ENCODE measurements at places on chromosomes 11 and 22.

DNA sequence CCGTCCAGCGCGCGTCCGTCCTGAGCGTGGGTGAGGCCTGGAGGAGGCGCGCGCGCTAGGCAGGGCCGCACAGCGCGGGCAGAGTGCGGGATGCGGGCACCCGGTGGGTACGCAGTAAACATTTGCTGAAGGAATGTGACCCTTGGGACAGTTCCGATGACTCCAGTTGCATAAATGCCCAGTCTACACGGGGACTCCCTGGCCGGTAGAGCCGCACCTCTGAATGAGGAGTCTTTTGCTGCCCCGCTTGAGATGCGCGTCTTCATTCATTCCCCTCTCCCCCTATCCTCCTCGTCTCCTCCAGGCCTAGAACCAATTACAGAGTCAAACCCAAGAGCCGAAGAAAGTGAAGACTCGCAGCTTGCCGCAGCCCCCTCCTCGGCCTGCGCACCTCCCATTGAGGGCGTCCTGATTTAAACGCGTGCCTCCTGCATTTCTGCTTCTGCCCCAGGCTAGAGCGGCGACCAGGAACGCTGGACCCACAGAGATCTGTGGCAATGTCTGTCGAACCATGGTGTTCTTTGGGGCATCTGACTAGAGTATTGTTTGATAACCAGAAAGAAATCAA, 729 bp upstream of the CHKB start:
- no peak for DNase-seq

DNA sequence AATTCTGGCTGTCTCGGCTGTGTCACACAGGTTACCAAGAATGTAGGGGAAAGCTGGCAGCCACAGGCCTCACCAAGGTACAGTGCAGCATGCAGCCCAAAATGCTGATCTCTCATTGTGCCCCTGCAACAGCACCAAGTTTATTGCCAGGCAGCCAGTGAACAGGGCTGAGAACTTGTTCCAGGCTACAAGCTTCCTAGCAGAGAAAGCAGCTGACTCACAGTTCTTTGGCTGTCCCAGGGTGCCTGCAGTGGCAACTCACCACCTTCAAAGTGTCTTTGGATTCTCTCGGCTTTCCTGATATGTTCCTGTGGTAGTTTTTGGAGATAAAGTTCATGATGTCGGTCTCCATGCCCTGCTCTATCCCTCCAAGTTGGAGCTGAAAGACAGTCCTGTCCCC, 719.1 kb upstream of the ANO3 start:
- DNase-seq = peak; percentile 8

GRCh38 chr11:124898711-124899110, 1.0 kb upstream of the ROBO4 start:
- DNase-seq = peak; percentile 78

DNA sequence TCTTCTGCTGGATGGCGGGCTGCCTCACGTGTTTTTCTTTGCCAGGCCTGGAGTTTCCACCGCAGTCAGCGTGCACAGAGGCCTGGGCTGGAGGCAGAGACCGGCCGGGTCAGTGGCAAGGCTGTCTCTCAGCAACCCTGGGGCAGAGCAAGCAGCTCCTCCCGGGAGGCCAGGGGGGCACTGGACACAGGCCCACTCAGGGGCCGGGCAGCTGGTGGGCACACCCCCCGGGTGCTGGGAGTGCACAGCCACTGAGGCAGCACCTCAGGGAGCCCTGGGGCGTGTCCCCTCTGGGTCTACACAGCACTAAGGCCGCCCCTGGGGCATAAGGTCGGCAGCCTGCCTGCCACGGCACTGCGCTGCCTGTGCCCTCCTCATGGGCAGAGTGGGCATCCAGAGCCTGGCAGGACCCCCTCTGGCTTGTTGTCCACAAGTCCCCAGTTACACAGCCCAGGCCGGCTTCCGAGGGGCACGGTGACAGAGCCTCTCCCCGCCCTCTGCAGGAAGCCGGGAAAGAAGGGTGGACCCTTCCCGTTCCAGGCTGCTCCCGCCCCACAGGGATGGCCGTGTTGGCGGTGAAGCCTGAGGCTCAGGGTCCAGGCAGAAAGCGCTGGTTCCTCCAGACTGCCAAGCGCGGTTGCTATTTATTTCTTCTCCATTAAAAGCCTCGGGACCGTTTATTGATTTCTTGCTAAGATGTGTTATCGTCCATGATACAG, 18.5 kb upstream of the TH start:
- no peak for DNase-seq

GRCh38 chr22:26432619-26433311, 3.7 kb downstream of the ASPHD2 start:
- DNase-seq = no peak

DNA sequence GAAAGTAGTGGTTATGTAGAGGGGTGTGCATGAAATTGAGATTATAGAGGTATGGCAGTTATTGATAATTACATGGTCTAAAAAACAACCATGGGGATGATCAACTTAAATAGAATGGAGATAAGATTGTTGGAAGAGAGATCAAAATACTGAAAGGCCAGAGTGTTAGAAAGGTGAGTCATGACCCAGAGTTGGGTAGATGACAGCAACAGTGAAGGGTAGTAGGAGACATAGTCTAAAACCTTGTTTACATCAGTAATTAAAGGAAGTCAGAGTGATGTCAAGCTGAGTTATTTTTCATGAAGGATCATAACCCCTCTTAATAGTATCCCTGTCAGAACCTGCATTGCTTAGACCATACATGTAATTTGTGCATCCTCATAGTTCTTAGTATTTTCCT, 110.9 kb downstream of the ELP4 start:
- peak; percentile 15 for DNase-seq

DNA sequence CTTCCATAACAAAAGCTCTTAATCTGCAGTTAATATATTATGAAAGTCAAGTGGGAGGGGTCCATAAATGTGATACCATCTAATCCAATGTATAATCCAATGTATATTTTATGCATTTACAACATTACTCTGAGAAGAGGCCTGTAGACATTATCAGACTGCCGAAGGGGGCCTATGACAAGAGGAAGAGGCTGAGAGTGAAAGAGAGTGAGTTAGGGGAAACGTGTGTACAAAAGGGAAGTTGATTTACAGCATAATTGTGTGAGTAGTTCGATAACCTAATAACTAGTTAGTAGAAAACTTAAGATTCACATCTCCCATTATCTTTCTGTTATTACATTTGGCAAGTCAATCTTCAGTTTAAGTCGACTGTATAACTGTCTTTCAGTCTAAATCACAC, 86.6 kb downstream of the DDX10 start:
- no peak for DNase-seq

- no peak for DNase-seq
Measured at GRCh38 chr11:111285189-111286091, 12.9 kb upstream of the POU2AF3 start.

GRCh38 chr11:29159552-29160465, 857.0 kb downstream of the KCNA4 start:
- DNase-seq = peak; percentile 85

DNA sequence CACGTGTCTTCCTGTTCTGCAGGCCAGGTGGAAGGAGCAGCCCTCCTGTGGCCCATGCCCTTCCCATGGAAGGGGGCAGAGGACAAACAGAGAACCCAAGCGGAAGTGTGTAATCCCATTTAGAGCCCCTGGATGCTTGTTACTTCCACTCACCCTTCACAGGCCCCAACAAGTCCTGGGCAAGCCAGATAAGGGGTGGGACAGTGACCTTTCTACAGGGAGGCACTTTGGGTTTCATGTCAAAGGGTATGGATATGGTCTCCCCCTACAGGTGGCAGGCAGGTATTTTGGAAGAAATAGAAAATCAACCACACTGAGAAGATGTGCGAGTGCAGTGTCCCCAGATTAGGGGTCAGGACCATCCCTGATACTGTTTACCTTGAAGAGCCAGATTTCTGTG, 11.4 kb downstream of the MPEG1 start:
- no peak for DNase-seq

- peak; percentile 79 for DNase-seq
Measured at GRCh38 chr22:39277142-39277607, 32.4 kb upstream of the PDGFB start.

DNA sequence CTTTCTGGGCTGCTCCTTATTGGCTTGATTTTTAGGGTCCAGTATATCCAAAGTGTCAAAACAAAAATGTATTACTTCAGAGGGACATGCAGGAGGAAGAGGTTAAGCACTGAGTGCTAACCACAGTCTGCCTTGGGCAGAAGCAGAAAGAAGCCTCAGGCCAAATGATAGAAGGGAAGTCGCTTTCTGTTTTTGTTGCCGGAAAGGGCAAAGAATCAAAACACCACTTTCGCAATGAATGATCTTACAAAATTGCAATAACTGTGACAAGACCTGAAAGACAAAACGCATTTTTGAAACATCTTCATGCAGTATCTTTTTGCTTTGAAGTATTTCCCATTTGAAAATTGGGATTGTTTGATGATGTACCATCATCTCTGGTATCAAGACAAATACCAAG, 70.1 kb upstream of the PICALM start:
- peak; percentile 69 for DNase-seq

DNA sequence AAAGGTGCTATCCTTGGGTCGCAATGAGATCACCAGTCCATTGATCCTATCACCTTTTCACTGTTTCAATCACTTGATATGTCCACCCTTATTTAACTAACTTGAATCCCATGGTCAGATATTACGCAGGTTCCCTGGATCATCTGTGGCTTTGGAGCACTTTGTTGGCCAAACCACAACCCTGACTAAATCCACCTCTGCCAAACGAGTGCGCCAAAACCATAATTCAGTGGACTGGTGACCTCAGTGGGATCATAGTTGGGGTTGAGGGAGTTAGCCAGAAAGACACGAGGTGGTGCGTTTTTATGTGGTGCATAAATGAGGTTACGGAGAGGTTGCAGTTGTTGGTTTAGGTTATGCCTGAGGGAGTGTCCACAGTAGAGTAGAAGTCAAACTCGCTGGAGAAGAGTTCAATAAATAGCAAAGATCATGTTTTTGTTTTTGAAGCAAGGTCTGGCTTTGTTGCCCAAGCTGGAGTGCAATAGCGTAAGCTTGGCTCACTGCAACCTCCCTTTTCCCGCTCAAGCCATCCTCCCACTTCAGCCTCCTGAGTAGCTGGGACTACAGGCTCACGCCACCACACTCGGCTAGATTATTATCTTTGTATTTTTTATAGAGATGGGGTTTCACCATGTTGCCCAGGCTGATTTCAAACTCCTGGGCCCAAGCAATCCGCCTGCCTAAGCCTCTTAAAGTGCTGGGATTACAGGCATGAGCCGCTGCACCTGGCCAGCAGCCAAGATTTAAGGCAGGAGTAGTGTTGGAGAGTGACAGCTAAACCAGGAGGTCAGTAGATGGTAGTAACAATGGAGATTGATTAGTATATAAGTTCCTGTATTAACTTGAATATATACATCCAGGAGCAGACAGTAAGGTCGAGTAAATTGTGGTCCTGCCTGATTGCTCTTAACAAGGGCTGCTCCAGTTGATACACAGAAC, 4.5 kb downstream of the FOXR1 start:
- DNase-seq = no peak
